RPMI7951 (cell line): ENCODE measurements at places on chromosomes 3 and 15. TPM values are rescaled to one million over a fixed set of nuclear protein-coding genes. Genes with fewer than 3 reads are reported as not detected.
A peak's percentile ranks its signal among the peaks of the same experiment; 100 is the strongest.

DNA sequence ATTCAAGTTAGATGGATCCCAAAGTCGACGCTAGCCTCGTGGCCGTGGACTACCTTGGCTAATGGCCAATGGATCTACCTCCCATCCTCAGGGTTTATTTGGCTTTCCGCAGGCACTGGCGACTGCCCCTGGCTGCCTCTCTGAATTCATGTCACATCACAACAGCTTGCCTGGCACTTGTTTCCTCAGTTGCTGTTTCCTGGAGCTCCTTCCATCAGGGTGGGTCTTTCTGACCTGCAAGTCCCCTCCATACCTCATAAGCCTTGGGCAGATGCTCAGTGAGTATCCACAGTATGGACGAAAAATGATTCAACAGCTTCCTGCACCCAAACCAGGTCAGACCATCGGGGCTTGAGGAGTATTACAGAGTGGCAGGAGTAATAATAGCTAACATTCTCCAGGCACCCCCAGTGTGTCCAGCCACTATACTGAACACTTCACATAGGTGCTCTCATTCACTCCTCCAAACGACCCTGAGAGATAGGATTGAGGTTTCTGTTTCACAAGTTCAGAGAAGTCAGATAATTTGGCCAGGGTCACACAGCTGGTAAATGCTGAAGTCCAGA is 311.5 kb downstream of the TLE3 start:
- DNase-seq = no peak

DNA sequence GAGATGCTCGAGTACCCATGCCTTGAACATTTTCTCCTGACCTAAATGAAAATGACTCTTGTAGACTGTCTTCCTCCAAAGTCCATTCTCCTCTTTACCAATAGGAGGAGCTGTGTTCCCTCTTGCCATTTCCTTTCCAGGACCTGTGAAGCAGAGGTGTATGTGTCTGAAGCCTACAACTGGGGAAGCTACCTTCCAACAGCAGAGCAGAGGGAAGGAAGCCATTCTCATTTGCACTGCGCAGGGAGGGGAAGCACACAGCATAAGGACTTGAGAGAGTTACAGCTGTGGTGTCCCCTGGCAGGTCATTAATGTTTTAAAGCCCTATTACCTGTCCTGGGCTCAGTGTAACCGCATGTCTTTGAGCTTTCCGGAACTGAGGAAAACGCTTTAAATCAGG is 38.7 kb downstream of the HSPBAP1 start:
- peak; percentile 32 for DNase-seq

- no peak for DNase-seq
These were observed 283.1 kb downstream of the NEK10 start for GRCh38 chr3:27085829-27086730.

- no peak for DNase-seq
These were observed 31.1 kb downstream of the CYFIP1 start for GRCh38 chr15:22949074-22949547.

- DNase-seq = no peak
These were observed 49.1 kb downstream of the LRIG1 start for GRCh38 chr3:66451766-66452165.

- no peak for DNase-seq
These were observed 166.4 kb downstream of the C3orf70 start for GRCh38 chr3:184986366-184986889.

FOXB1 gene
- total RNA-seq = not detected in 2 replicates

CHRM5 gene
- total RNA-seq = not detected in 2 replicates
